ENCODE measurements at places on chromosomes 3 and 15. TPM values are rescaled to one million over a fixed set of nuclear protein-coding genes. Genes with fewer than 3 reads are reported as not detected.

GRCh38 chr3:22928216-22929110 lies 274.7 kb upstream of the UBE2E2 start:
- H3K36me3 ChIP-seq = no peaks in the 10 kb centered on the region
- no peaks in the 10 kb centered on the region for H3K27me3 ChIP-seq
- no peak overlapping the region for H3K4me3 ChIP-seq

GRCh38 chr15:77819851-77820728 lies 187.4 kb upstream of the LINGO1 start:
- peak overlapping the region; percentile 58 for H3K4me3 ChIP-seq
- no peak for DNase-seq
- H3K4me1 ChIP-seq = no peaks in the 10 kb centered on the region
- H3K36me3 ChIP-seq = no peaks in the 10 kb centered on the region
- H3K27me3 ChIP-seq = peaks cover 14% of the 10 kb centered on the region

- no peak overlapping the region for H3K4me3 ChIP-seq
- H3K27ac ChIP-seq = no peak overlapping the region
- H3K27me3 ChIP-seq = no peaks in the 10 kb centered on the region
- H3K36me3 ChIP-seq = no peaks in the 10 kb centered on the region
- no peaks in the 10 kb centered on the region for H3K4me1 ChIP-seq
- DNase-seq = no peak
Measured at GRCh38 chr3:55183201-55183600, 255.3 kb upstream of the LRTM1 start.

DNA sequence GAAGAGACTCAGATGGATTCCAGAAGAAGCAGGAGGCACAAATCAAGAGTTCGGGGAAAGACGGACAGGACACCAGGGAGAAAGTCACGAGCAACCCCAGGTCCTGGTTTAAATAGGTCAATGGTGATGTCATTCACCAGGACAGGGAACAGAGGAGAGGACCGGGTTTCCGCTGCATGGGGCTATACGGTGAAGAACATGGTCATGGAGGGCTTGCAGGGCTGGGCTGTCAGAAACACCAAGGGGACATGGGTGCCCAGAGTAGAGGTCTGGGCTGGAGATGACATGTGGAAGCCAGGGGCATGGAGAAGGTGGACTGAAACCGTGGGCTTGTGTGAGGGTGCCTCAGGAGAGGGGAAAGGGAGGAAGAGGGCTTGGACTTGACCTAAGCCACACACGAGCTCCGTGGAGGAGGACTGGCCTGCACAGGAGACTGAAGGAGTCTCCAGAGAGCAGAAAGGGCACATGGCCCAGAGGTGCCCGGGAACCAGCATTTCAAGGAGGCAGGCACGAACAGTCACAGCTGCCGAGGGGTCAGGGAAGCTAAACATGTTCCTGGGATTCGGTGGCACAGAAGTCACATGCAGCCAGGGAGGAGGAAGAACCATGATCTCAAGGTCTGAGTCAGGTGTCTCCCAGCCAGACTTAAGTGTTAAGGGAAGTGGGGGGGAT lies 54.2 kb upstream of the RPL32 start:
- peak overlapping the region; percentile 71 for H3K27ac ChIP-seq
- peaks cover 18% of the 10 kb centered on the region for H3K36me3 ChIP-seq
- peaks cover 20% of the 10 kb centered on the region for H3K4me1 ChIP-seq
- H3K27me3 ChIP-seq = no peaks in the 10 kb centered on the region
- no peak overlapping the region for H3K4me3 ChIP-seq
- no peak for DNase-seq

DNA sequence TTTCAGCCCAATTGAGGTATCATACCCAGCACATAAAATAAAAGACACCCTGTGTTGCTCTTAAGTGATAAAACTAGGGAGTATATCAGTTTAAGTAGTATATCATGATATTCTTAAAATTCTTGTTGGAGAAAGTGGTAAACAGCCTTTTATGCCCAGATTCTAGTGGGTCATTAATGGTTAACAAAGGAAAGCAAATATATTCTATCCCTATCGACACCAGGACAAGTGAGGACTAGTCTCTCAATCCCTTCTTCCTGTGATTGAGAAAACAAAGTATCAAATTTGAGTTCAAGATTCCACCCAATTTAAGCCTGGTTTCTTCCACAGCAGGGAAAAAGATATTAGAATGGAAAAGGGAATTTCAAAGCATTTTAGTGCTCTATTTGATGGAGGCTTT lies 142.4 kb upstream of the IL12A start:
- peaks cover 4% of the 10 kb centered on the region for H3K4me1 ChIP-seq
- no peak overlapping the region for H3K27ac ChIP-seq
- H3K4me3 ChIP-seq = no peak overlapping the region
- H3K27me3 ChIP-seq = no peaks in the 10 kb centered on the region

GRCh38 chr3:130979117-130979516 lies 47.5 kb downstream of the ASTE1 start:
- H3K27me3 ChIP-seq = no peaks in the 10 kb centered on the region
- no peak overlapping the region for H3K27ac ChIP-seq
- no peak overlapping the region for H3K4me3 ChIP-seq
- H3K36me3 ChIP-seq = peaks cover 18% of the 10 kb centered on the region

DNA sequence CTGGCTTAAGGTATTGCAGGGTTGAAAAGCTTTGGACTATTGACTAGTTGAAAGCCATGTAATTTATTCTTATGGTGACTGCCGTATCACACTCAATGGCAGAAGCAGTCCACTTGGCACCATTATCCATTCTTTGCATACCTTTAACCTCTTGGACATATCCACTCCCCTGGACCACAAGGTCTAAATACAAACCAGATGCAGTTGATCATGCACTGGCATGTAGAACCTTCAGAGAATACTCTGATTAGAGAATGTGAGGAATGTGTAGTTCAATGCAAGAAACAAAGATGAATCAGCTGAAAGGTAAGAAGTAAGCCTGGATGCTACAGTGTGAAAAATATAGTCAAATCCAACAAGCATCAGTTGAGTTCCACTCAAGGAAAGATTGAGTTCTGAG lies 93.1 kb downstream of the FRMD5 start:
- H3K4me3 ChIP-seq = no peak overlapping the region
- no peaks in the 10 kb centered on the region for H3K36me3 ChIP-seq
- no peaks in the 10 kb centered on the region for H3K27me3 ChIP-seq
- DNase-seq = no peak

DNA sequence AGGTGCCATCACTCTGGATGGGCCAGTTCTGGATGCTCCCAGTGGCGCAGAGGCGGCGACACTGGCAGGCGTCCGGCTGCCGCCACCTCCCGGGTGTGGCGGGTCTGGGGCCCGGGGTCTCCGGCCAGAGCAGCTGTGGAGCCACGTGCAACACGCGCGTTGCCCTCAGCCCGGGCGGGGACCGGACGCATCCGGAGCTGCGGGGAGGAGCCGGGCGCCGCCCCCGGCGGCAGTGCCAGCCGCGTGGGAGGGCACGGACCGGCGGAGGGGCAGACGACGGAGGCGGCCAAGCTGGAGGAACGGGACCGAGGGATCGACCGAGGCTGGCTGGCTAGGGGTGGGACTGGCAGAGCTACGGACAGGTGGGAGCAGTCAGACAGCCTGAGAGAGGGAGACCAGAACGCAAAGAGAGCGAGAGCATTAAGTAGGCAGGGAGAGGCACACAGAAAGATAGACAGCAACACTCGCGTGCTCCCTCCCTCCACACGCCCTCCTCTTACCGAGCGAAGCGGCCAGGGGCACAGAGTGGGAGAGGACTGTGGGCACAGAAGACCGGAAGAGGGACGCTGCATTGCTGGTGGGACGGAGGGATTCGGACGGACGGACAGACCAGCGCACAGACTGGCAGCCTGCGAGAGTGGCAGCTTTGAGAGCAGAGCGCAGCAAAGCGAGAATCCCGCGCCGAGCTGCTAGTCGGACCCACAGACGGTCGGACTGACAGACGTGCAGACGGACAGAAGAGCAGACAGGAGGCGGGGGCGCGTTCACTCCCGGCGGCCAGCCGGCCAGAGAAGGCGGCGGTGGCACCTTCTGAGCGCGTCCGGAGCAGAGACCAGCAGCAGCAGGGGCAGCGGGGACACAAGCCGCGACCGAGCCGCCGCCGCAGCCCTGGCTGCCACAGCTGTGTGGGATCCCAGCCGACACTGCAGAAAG lies at the start of gene ARPP21:
TSS of gene ARPP21 (plus strand) at position 272 of the 933 bp plus-strand sequence. CDS start 42,227 bp downstream, outside the sequence.
- no peaks in the 10 kb centered on the region for H3K27me3 ChIP-seq
- peak; percentile 62 for DNase-seq
- H3K27ac ChIP-seq = no peak within 1 kb of the TSS

DNA sequence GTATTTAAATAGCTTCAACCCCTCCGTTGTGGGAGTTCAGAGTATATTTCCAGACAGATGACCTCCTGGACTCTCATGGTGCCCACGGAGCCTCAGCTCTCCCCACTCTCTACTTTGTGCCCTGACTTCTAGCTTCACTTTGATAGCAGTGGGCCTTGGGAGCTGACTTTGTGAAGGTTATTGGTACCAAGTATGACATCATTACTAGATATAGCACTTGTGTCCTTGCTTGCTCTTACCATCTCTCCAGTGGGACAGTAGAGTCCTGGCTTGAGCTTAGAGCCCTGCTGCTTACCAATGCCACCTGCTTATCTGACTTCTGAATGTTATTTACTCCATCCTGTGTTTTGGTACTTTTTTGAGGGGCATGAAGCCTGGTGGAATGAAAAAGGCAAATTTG lies 53.4 kb downstream of the PPM1L start:
- H3K27me3 ChIP-seq = no peaks in the 10 kb centered on the region
- peak overlapping the region; percentile 68 for H3K27ac ChIP-seq
- no peak for DNase-seq

GRCh38 chr3:170055209-170055608 lies 17.4 kb downstream of the GPR160 start:
- no peaks in the 10 kb centered on the region for H3K27me3 ChIP-seq
- H3K4me1 ChIP-seq = no peaks in the 10 kb centered on the region
- no peak for DNase-seq
- no peak overlapping the region for H3K4me3 ChIP-seq
- no peaks in the 10 kb centered on the region for H3K36me3 ChIP-seq

GRCh38 chr15:62927196-62927595 lies 115.4 kb upstream of the TPM1 start:
- no peak overlapping the region for H3K4me3 ChIP-seq
- H3K27me3 ChIP-seq = no peaks in the 10 kb centered on the region
- DNase-seq = no peak
- no peaks in the 10 kb centered on the region for H3K36me3 ChIP-seq
- peaks cover 14% of the 10 kb centered on the region for H3K4me1 ChIP-seq

- H3K4me1 ChIP-seq = peaks cover 6% of the 10 kb centered on the region
- no peak overlapping the region for H3K4me3 ChIP-seq
- H3K27ac ChIP-seq = no peak overlapping the region
- DNase-seq = no peak
- peaks cover 17% of the 10 kb centered on the region for H3K36me3 ChIP-seq
Measured at GRCh38 chr3:51997935-51998596, 2.4 kb upstream of the RPL29 start.

GRCh38 chr3:71299160-71299559 lies 284.4 kb downstream of the FOXP1 start:
- H3K36me3 ChIP-seq = no peaks in the 10 kb centered on the region
- H3K27ac ChIP-seq = no peak overlapping the region
- H3K4me1 ChIP-seq = no peaks in the 10 kb centered on the region
- H3K27me3 ChIP-seq = no peaks in the 10 kb centered on the region

GRCh38 chr3:39146611-39147591 lies 6.5 kb downstream of the CSRNP1 start:
- peak; percentile 95 for DNase-seq
- peak overlapping the region; percentile 36 for H3K4me3 ChIP-seq
- H3K27ac ChIP-seq = peak overlapping the region; percentile 99
- H3K4me1 ChIP-seq = peaks cover 56% of the 10 kb centered on the region

DNA sequence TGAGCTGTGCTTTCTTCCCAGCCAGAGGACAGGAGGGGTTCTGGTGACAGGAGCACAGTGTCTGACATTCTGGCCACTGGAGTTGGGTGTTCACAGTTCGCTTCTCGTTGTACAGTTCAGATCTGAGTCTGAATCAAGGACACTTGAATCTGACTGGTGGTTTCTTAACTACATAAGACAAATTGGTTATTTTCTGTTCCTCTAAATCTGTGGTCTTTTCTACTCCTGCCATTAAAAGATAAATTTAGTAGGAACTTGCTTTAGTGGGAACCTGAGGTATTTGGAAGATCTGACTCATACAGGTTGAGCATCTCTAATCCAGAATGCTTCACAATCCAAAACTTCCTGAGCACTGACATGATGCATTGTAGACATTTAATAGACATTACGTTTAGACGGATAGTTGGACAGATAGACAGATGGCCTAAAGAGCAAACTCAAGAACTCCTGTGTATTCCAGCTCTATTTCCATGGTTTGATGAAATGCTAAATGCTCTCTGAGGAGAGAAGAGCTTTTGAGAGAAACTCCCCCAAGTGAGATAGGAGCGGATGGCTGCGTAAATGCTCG lies 71.0 kb downstream of the CCK start:
- H3K4me1 ChIP-seq = no peaks in the 10 kb centered on the region
- no peaks in the 10 kb centered on the region for H3K27me3 ChIP-seq
- no peak overlapping the region for H3K4me3 ChIP-seq
- H3K36me3 ChIP-seq = peaks cover 56% of the 10 kb centered on the region

GRCh38 chr3:85182975-85183752 lies 224.4 kb downstream of the CADM2 start:
- H3K27me3 ChIP-seq = no peaks in the 10 kb centered on the region
- no peaks in the 10 kb centered on the region for H3K4me1 ChIP-seq
- H3K36me3 ChIP-seq = no peaks in the 10 kb centered on the region
- DNase-seq = no peak

- H3K27ac ChIP-seq = no peak overlapping the region
- H3K27me3 ChIP-seq = no peaks in the 10 kb centered on the region
- H3K36me3 ChIP-seq = peaks cover 67% of the 10 kb centered on the region
- no peak overlapping the region for H3K4me3 ChIP-seq
- DNase-seq = no peak
- H3K4me1 ChIP-seq = no peaks in the 10 kb centered on the region
Measured at GRCh38 chr3:43349716-43350115, 63.4 kb downstream of the SNRK start.

DNA sequence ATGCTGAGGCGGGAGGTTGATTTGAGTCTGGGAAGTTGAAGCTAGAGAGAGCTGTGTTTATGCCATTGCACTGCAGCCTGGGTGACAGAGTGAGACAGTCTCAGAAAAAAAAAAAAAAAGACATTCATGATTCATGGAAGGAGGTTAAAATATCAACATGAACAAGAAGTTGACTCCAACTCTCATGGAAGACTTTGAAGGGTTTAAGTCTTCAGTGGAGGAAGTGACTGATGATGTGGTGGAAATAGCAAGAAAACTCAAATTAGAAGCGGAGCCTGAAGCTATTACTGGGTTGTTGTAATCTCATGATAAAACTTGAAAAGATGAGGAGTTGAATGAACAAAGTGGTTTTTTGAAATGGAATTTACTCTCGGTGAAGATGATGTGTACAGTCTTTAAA lies 491.8 kb downstream of the SQOR start:
- no peak for DNase-seq
- no peaks in the 10 kb centered on the region for H3K36me3 ChIP-seq
- no peaks in the 10 kb centered on the region for H3K4me1 ChIP-seq

Gene CCR9
- not detected for total RNA-seq

Gene TTLL13
- not detected for total RNA-seq

Gene CYP1A2
- not detected for total RNA-seq

Gene IGSF11
- total RNA-seq = not detected

Gene FAM174B
- total RNA-seq = 5.2 TPM

Gene CLDN11
- total RNA-seq = 7.0 TPM

Gene TRPM1
- not detected for total RNA-seq

Gene ADAMTSL3
- total RNA-seq = 28.1 TPM
